Stimulated activated CD4-positive, alpha-beta T cell treated with anti-CD3 and anti-CD28 coated beads, Interleukin-12 subunit alpha, Interleukin-12 subunit beta, amount 100 ng/mL, for 24 hours (primary cell): ENCODE measurements at places on chromosomes 6 and 20.

DNA sequence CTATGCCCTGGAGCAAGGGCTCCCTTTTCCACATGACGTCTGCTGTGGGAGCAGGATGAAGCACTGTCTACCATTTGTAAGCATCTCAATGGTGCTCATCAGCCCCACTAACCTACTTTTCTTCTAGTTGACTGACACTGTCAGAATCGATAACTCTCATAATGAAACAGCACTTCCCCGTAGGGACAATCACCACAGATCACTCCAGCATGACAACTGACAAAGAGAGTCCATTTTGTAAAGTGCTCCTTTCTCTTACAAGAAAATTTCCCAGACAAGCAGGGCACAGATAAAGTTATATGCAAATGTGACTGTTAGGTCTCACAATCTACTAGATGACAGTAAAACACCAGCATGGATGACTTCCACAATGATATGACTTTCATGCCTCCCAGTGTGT lies 46.4 kb downstream of the HEBP2 start:
- no peak for DNase-seq

DNA sequence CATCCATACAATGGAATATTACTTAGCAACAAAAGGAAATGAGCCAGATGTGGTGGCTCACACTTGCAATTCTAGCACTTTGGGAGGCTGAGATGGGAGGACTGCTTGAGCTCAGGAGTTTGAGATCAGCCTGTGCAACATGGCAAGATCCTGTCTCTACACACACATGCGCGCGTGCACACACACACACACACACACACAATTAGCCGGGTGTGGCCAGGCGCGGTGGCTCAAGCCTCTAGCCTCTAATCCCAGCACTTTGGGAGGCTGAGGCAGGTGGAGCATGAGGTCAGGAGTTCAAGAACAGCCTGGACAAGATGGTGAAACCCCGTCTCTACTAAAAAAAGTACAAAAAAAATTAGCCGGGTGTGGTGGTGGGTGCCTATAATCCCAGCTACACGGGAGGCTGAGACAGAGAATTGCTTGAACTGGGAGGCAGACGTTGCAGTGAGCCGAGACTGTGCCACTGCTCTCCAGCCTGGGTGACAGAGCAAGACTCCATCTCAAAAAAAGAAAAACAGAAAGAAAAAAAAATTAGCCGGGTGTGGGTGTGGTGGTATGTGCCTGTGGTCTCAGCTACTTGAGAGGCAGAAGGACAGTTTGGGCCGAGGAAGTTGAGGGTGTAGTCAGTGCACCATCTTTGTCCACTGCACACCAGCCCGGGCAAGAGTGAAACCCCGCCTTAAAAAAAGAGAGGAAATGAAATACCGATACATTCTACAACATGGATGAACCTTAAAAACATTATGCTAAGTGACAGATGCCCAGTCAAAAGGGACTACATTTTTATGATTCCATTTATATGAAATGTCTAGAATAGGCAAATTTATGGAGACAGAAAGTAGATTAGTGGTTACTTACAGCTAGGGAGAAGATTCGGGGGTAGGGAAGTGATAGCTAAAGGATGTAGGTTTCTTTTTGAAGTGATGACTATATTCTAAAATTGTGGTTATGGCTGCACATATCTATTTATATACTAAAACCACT lies 52.5 kb downstream of the RBL1 start:
- no peak for DNase-seq

DNA sequence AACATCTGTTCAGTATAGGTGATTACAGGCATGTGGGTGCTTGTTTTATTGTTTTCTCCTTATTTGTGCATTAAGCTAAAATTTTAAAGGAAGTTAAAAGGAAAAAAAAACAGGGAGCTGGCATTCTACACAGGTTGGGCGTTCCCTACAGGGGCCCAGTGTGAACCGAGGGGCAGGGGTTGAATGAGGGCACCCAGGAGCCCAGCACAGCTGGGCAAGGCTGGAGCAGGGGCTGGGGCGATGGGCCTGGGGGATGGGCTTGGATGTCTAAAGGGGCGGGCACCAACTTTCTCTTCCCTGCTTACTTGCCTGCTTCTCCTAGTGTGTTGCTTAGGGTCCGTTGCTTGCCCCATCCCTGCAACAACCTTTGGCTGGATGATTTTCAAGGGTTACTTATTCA lies 230.2 kb upstream of the RNF24 start:
- no peak for DNase-seq

- DNase-seq = no peak
These were observed 4.4 kb downstream of the TAP1 start for GRCh38 chr6:32849126-32849525.

DNA sequence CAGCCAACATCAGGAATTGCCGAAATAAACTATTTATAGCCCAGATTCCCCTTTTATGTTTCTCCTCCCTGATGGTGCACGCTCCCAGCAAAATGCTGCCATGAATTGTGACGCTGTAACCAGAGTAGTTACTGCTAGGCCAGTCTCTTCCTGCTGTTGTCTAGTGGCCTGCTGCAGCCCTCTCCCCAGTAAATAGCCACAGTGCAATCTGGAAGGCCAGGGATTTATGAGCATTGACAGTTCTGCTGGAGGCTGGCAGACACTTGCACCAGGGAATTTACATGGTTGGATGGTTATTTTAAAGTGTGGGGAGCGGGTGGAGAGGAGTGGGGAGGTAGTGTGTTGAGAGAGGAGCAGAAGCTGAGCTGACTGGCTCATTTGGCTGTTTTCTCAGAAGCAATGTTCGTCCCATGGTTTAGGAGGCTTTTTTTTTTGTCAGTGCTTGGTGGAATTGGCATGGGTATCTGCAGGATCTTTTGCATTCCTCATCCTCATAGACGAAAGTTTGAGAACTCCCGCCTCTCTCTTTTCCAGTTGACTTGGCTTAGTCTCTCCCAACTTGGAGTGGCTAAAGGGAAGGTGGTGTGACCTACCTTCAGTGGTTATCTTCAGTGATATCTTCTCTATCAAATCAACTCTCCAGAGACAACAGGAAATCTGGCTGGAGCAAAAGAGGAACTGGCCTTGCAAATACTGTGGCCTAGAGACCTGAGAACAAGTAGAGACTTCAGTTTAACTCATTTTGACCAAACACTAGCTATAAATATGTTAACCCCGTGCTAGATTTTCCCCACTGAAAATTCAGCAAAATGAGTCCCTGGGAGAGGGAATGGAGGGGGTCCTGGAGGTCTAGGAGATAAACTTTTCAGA lies 99.3 kb upstream of the VSTM2L start:
- no peak for DNase-seq

DNA sequence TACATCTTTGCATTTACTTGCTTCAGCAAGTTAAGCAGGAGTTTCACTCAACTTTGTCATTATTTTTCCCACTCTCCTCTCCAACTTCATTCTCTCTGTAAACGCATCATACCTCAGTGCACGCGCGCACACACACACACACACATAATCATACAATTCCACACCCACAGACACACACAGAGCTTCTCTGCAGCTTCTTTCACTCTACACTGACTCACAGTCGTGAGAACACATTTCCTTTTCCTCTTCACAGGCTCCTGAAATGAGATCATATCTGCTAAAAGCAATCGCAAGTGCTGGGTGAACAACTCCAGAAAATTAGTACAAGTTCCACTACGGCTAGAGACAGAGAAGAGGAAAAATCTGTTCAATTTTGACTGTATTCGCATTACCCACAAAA lies 215.4 kb downstream of the PTPRT start:
- DNase-seq = no peak

GRCh38 chr6:63787021-63787420 lies 151.4 kb downstream of the PHF3 start:
- DNase-seq = no peak

DNA sequence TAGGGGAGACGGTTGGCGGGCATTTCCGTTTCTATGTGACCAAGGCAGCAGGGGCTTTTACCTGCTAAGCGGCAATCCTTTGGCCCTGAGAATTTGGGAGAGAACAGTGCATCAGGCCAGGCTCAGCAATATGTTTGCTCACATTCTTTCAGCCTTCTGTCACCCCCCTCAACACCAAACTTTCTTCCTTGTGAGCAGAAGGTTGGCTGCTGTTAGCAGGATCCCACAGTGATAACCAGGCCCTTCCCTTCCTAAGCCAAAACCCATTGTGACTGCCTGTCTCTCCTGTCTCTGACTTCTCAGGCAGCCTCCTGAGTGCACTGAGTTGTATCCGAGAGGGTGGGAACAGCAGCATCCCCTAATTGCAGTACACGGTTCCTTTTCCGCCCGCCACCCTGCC lies 43.7 kb downstream of the STK35 start:
- DNase-seq = no peak

DNA sequence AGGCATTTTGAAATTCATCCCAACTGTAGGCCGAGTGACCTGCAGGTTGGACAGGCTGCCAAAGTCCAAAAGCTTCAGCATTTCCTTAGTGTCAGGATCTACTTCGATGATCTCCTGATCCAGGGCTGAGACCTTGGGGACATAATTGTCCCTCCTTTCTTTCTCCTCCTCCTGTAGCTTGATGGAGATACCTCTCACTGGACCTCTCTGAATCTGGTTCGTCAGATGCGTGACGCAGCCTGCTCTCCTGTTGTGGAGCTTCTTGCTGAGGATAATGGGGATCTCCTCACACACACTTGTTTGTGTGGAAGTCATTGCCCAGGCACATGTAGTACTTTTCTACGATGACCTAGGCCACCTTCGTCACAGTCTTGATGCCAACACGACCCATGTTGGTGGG lies 1.5 kb upstream of the MAS1L start:
- no peak for DNase-seq

- no peak for DNase-seq
These were observed 20.9 kb downstream of the MAP1LC3A start for GRCh38 chr20:34579191-34579978.

GRCh38 chr20:24777746-24778145 lies 171.3 kb upstream of the CST7 start:
- no peak for DNase-seq
